ENCODE measurements at places on chromosomes 7 and 10.
A peak's percentile ranks its signal among the peaks of the same experiment; 100 is the strongest.

DNA sequence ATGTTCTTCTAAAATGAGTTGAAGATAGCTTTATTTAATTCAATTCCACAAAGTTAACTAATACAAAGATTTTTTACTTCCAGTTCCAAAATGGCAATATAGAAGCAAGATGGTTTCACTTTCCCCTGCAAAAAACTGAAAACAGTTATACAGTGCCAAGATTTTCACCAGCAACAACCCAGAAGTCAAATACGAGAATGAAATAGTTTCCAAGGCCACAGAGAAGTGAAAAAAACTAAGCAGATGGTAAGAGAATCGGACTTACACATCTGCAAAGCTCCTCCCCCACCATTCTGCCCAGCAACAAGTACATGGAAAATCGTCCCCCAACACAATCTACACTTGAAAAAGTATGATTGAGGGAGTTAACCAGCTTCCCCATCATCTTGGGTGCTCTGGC is 30.3 kb upstream of the KEL start:
- no peak for DNase-seq

DNA sequence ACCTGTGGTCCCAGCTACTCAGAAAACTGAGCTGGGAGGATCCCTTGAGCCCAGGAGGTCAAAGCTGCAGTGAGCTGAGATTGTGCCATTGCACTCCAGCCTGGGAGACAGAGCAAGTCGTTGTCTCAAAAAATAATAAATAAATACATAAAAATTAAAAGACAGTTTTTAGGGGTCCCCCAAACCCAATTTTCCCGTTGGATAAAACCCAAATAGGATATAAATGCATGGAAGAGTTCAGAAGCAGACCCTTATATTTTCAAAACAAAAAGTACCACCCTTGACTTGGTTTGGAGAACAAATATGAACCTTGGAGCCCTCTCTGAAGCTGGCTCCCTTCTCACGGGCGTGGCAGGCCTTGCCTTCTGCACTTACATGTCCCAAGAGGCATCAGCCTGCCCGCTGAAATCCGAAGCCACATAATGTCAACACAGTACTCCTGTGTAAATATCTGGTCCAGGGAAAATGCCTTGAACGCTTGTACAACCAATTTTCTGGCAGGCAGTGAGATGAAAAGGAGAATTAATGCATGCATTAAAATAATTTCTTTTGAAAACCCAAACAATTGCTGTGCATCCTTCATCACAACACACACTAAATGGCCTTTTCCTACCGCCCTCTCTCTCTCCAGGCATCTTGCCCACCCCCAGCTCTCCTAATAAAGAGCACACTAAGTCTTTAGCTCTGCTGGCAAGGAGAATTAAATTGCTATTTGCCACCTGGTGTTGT is 46.4 kb upstream of the PARD3 start:
- no peak for DNase-seq

- DNase-seq = no peak
Observed at GRCh38 chr10:79063661-79064492, 4.9 kb upstream of the ZMIZ1 start.

DNA sequence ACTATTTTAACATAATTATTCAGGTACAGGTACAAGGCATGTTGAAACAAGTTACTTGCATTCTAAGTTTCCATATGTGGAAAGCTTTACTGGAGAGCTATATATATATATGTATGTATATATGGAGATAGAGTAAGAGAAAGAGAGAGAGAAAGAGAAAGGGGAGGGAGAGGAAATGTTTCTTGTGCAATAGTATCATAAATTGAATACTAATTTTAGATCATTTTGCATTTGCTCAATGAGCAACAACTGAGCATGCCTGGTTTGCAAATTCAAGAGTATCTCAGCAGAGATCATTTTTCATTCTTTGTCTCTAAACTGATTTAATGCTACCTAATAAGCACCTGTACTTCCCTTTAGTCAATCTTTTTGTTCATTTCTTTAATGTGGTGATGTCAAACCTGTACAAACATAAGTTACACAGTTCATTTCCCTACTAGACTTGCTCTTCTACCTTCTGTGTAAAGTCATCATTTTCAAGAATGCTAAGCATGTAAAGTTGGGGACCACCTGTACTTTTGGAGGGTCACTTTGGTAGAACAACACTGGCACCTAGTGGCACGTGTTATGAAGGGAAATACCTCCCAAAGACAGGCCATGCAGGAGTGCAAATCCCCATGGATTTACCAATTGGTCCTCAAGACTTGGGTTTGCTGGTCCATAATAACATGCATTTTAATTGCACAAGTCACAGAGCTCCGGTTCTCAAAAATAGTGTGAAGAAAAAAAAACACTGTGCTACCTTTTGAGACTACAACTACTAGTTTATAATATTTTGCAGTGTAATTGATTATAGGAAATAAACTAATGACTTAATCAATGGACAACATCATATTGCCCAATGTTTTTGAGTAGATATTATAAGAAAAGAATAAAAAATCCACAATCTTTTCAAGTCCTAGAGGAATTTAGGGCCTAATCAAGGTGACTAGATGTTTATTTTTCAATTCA is 431.2 kb upstream of the IGFBP3 start:
- peak; percentile 23 for DNase-seq

GRCh38 chr7:46139079-46139478 is 218.0 kb upstream of the IGFBP3 start:
- peak; percentile 69 for DNase-seq

DNA sequence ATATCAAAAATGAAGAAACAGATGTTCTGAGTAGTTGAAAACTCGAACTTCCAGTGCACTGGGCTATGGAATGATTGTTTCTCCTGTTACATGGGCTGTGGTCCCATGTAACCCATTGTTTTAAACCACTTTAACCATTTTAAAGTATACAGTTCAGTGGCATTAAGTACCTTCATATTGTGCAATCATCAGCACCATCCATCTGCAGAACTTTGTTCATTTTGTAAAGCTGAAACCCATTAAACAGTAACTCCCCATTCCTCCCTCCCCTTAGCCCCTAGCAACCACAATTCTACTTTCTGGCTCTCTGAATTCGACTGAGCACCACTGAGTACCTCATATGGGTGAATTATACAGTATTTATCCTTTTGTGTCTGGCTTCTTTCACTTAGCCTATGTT is 217.4 kb downstream of the LRMDA start:
- DNase-seq = no peak

- DNase-seq = no peak
Observed at GRCh38 chr7:79157281-79157680, 296.2 kb downstream of the MAGI2 start.

DNA sequence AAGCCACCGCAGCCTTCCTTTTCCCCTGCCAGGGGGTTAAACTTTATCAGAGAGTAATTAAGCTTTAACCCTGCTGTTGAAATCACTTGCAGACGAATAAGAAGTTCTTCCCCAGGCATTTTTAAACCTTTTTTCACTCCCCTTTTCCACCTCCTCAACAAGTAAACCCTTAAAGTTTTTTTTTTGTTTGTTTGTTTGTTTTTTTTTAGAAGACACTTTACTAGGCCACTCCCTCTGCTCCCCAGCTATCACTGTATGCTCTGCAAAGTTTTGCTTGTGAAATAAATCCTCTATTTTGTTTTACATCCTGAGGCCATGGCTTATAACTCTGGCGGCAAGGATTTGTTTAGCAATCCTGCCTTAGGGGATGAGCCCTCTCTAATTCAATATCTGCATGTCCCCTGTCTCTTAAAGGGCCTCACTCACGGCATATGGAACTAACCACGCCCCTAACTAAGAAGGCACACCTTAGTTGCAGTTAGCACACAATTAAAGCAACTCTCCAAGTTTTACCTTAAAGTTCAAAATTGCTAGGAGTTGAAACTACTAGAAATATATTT is 1354.7 kb upstream of the LRRTM3 start:
- DNase-seq = no peak

Data from AG09309 (cell line).